Activated T-helper 9 cell treated with anti-CD3 and anti-CD28 coated beads, Interleukin-2, amount 50 U/mL, for 16 hours (primary cell): ENCODE measurements at places on chromosomes 16 and 17.
A peak's percentile ranks its signal among the peaks of the same experiment; 100 is the strongest.

- DNase-seq = no peak
These were observed at the start of gene NOL3 for GRCh38 chr16:67170168-67170948. Gene NOL3 (plus strand): TSS chr16:67170538.

- DNase-seq = no peak
These were observed 3.4 kb downstream of the CAMKK1 start for GRCh38 chr17:3889325-3890012.

- DNase-seq = no peak
These were observed 16.9 kb downstream of the SYNRG start for GRCh38 chr17:37592291-37592690.

DNA sequence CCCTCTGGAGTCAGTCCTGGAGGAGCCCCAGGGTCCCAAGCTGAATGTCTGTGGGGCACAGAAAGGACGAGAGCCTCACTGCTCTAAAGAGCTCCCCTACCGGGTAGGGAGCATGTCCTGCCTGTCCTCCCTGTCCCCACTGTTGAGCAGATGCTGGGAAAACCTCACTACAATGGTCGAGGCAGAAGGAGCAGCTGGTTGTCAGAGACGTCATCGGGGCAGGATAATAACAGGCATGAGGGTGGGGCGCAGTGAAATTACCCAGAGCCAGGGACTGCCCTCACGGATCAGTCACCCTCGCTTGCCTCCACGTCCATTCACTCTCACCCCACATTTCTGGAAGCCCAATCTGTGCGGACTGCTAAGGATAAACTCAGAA is 538 bp downstream of the TM4SF5 start:
- no peak for DNase-seq

GRCh38 chr16:19474617-19475016 is 47.3 kb downstream of the GDE1 start:
- DNase-seq = no peak

- DNase-seq = no peak
These were observed 307.5 kb upstream of the DYNLRB2 start for GRCh38 chr16:80233097-80233835.

- no peak for DNase-seq
These were observed 1.1 kb downstream of the ZNF423 start for GRCh38 chr16:49854796-49855203.

DNA sequence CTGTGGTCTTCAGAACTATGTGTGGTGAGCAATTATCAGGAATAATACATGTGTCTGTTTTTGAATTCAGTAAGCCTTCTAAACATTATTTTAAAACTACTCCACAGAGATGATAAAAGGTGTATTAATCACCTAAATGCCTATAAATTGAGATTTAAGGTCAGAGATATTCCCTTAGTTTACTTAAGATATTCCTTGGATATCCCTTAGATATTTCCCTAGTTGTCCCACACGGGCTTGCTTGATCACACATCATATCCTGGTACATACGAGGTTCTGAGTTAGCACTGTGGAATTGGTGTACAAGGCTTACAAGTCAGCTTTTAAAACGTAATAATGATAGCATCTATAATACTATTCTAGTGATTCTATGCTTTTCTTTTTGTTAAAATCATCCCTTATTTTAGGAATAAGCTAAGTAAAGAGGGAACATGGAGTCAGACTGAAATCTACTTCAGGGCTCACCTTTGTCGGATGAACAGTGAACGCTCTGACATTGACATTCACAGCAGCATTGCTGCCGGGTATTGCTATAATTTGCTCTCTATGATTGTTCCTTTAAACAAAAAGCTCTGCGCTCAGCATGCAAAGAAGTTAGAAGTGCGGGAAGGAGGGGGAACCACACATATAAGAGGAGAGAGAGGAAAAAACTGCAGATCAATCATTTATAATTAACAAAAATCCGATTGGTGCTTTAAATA is 136.5 kb downstream of the SKAP1 start:
- DNase-seq = no peak

- no peak for DNase-seq
These were observed 64.2 kb downstream of the STH start for GRCh38 chr17:46063241-46063640.

- no peak for DNase-seq
These were observed 58.4 kb downstream of the TOM1L2 start for GRCh38 chr17:17913695-17914332.

GRCh38 chr16:20853981-20854620 is 46.1 kb downstream of the DCUN1D3 start:
- DNase-seq = no peak

GRCh38 chr16:88060524-88061219 is 109.4 kb downstream of the BANP start:
- no peak for DNase-seq

- DNase-seq = no peak
These were observed 15.0 kb downstream of the SLC38A8 start for GRCh38 chr16:84027625-84028024.

DNA sequence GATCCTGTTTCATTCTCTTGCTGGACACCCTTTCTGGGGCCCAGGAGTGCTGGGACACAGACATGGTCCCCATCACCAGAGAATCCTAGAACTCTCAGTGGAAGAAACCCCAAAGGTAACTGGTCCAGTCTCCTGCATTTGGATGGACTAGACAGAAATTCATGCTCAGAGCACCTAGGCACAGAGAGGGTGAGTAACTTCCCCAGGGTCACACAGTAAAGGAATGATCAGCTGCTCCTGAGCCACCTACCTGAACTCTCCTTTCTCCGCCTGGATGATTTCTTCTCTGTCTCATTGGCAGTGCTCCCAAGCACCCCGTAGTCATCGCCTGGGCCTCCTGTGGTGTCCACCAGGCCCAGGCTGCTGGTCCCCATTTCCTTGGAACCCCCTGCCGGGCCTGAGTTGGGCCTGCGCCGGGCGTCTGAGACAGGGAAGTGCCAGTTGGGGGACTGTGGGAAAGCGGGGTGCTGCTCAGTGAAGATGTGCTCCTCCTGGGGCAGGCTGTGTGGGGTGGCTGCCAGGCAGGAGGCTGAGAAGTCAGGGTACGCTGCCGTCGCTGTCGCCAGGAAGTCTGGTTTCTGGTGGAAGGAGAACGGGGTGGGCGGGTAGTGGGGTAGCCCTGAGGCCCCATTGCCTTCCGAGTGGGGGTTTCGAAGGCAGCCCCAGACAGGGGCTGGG is 767 bp downstream of the MEOX1 start:
- no peak for DNase-seq

- DNase-seq = no peak
These were observed 108.2 kb downstream of the VAT1L start for GRCh38 chr16:77896415-77897128.

DNA sequence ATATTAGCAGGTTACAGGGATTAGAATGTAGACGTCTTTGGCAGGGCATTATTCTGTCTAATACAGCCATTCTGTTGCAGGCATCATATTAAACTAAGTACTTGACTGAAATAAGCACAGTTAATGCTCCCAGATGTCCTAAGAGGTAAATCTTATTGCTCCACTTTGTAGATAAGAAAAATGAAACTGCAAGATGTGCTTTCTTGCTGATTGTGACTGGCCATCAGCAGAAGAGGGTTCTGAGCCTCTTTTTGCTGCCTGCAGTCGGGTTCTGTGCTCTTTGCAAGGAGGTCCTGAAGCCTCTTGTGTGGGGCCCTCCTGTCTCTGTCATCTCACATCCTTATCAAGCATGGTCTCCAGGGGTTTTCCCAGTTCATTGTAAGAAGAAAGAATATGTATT is 167.1 kb downstream of the KCNJ2 start:
- DNase-seq = no peak

DNA sequence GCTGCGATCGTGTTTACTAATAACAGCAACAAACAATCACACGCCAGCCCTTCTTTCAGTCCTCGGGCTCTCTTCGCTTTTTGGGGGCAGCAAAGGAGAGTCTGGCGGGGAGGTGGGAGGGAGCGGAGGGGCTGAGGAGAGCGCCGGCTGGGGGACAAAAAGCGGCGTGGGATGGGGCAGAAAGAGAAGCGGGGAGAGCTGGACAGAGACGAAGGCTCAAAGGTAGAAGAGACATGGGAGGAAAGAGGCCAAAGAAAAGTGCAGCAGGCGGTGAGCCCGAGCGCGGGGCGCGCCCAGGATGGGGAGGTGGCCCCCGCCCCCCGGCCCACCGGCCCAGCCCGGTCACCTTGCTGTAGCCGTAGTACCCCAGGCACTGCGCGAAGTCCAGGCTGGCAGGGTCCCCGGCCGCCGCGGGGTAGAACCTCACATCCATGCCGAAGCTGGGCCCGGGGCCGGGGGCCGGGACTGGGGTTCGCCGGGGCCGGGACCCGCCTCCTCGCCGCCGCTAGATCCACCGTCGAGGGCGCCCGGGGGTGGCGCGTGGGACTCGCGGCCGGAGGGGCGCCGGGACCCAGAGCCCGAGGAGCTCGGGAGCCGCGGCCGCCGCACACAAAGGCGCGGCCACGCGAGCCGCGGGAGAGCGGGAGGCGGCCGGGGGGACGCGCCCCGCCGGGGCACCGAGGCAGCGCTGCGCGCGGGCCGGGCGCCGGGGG is 496 bp downstream of the TOX3 start:
- no peak for DNase-seq

DNA sequence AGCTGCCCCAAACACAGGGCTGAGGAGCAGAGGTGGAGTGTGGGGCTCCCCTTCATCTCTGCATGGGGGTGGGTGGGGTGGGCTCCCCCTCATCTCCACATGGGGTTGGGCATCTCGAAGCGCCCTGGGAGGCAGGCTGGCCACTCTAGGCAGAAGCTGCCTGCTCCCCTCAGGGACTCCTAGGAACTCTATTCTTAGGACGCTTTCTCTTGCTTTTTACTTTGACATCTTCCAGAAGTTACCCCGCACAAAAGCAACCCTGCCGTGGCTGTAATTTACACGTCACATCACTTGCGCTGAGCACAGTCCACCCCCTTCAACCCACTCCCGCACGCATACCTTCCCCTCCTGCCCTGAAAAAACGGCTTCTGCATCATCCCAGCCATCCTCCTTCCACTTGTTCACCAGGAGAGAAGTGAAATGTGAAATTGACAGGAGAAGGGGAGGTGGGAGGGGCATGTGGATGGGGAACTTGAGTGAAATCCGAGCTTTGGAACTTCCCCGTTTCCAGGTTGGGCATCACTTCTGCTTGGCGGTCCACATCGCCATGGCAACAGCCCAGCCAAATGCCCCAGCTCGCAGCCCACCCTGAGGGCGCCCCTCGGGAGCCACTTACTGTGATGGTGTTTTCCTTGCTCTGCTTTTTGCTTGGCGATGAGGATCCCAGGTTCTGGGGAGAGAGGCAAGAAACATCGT is 53.7 kb upstream of the RCVRN start:
- DNase-seq = no peak

DNA sequence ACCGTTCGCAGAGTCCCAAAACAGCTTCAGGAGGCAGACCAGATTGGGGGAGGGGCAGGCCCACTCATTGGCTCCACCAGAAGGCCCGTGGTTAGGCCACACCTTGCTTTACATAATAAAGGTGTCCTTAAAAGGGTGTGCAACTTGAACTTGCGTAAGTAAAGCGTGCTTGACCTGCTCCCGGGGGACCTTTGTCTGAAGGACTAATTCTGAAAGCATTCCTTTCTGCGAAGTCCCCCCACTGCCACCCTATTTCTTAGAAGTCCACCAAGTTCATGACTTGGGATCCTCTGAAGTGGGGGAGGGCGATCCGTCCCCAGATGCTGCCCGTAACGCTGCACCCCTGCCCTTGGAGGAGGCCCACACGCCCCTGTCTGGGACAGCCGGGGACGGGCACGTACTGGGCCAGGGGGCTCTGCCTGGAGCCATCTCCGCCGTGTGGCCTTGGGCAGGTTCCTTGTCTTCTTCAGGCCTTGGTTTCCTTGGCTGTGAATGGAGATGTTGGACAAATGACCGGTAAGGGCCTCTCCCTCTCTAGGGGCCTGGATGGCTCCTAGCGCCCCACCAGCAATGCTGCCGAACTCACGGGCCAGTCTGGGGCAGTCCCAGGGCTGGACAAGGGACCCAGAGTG is 823 bp upstream of the ZNF469 start:
- DNase-seq = no peak

DNA sequence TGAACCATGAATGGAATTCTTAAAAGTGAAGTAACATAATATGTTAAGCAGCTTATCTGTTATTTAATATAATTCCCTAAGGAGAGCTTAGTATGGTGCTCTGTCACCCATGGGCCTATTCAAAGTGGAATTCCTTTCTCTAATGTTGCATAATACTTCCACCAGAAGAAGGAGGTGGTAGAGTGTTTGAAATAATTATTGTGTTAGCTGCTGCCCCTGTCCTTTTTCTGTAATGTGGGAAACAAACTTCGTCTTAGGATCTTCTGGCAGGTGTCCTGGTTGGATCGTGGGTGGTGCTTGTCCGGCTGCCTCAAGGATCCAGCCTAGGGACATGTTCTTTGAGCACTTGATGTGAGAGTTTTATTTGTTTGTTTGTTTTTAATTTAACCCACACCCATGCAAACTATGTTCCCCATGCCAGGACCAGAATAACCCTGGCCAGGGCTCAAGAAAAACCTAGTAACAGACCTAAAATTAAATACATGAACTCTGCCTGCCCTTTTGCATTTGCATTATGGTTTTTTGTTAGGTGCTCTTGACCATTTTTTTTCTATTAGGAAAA is 46.1 kb downstream of the ZNRF1 start:
- no peak for DNase-seq

- no peak for DNase-seq
These were observed 14.5 kb downstream of the MRM3 start for GRCh38 chr17:796609-797008.

- DNase-seq = no peak
These were observed 17.4 kb downstream of the WNT9B start for GRCh38 chr17:46868689-46869187.

DNA sequence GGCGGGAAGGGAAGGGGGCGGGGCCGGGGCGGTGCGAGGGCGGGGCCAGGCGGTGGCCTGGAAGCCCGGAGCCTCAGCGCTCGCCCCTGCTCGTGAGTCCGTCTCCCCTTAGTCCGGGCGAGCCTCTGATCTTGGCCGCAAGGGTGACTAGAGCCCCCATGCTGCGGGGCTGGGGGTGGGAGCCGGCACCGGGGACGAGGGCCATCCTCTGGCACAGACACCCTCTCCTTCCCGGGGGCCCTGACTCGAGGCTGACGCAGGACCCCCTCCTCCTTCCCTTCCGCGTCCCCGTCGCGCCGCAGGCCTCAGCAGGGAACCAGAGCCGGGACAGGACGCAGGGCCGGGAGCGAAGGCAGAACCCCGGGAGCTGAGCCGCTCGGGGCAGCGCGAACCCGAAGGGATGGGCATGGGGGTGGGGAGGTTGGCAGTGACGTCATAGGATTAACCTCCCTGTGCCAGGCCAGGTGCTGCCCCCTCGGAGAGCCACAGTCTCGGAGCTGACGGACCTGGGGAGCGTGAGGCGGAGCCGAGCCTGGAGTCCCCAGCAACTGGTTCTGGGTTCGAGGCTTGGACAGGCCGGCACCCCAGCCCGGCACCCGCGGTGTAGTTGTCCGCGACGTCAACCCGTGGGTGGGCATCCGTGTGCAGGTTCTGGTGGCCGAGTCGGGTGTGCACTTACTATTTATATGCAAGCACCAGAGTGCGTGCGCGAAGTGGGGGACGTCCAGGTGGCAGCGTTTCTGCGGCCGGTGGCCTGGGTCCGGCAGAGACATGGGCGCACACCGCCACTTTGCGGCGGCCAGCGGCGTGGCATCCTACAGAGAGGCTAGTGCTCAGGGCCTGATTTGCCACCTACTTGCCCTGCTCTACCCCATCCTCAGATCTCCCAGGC is 503 bp upstream of the PLCD3 start:
- DNase-seq = peak; percentile 61

GRCh38 chr16:31485571-31485970 is 2.6 kb downstream of the SLC5A2 start:
- DNase-seq = no peak
